ENCODE measurements at places on chromosomes 13 and 19.

- no peak for DNase-seq
These were observed 71.7 kb upstream of the WASF3 start for GRCh38 chr13:26485786-26486185.

DNA sequence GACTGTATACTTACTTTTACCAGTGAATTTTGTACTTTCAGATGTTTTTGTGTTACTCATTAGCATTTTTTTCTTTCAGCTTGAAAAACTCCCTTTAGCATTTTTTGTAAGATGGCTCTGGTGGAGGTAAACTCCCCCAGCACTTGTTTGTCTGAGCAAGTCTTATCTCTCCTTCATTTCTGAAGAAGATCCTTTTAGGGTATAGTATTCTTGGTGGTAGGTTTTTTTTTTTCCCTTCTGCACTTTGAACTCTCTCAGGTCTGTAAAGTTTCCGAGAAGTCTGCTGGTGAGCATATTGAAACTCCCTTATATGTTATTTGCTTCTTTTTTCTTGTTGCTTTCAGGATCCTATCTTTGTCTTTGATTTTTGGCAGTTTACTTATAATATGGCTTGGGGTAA is 35.1 kb downstream of the IGFL3 start:
- no peak for DNase-seq

DNA sequence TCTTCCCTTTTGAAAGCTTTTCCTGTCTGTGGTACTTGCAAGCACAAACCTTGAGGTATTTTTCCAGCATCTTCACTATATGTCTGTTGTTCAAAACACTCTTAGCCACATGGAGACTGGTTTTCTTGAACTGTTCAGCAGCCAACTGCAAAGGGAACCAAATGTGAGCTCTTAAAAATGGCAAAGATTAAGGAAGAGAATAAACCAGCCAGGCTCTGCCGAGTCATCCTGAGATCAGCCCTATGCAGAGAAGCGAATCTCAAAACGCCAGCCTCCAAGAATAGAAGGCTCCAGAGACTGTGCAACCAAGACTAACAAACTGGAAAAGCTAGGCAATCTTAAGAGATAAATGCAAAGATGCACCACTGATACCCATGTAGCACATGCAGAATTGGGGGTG is 20.7 kb downstream of the AKAP8 start:
- DNase-seq: no peak

GRCh38 chr13:41546372-41547190 is 89.2 kb downstream of the RGCC start:
- peak; percentile 37 for DNase-seq

- no peak for DNase-seq
These were observed 2.7 kb upstream of the CEBPG start for GRCh38 chr19:33370783-33371182.

DNA sequence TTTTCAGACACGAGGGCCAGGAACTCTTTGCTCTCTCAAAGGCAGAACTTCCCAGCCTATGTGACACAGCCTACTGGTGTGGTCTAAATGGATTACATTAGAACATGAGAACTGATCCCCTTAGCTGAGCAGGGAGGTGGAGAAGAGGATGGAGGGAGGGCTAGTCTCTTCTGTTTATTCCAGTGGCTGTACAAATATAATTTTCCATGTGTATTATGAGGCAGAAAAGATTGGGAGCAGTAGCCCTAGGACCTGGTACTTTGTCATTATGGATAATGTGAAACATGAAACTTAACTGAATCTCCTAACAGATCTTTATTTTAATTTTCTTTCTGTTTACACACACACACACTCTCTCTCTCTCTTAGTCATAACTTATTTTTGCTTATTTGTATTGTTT is 82.1 kb downstream of the WDFY2 start:
- no peak for DNase-seq

Data from putamen (tissue), 1 donor.